ENCODE measurements at places on chromosomes 11 and 22.

GRCh38 chr22:30866811-30867271, 101.7 kb downstream of the MORC2 start:
- DNase-seq = no peak

DNA sequence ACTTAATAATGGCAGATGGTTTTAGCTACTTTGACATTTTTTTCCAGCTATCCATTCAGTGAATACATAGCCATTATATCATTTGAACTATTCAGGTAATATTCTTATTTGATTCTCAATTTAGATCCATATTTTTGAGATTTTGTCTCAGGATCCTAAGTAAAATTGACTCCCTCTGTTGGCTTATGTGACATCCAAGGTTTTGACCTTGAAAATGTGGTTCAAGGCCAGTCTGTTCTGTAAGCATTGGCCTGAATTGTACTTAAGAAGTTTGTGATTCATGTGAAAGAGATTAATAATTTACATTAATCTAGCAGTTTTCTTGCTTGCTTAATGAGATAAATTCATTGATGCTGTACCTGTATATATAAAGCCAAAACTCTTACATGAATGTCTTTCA, 1.6 kb upstream of the SLC17A6 start:
- DNase-seq = no peak

- no peak for DNase-seq
Observed at GRCh38 chr22:48439560-48440135, 1388.0 kb downstream of the BRD1 start.

DNA sequence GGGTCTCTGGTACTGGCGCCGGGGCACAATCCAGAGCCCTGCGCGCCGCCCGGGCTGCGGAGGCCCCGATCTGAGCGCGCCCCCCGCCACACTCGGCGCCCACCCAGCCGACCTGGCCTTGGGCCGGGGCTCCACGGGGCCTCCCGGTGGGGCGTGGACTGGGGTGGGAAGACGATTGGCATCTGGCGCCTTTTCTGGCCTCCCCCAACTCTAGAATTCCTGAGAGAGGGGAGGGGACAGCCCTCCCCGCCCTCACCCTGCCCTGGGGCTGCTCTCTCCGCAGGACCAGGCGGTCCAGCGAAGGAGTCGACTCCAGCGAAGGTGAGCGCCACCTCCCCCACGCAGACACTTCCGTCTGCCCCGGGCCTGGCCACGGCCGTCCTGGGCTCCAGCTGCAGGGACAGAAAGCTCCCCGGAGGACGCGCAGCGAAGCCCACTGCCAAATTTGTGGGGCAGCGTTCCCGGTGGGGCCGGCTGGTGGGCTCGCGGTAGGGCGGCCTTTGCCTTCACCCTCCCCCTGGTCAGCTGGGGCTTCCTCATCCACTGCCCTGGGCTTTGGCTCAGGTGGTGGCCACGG, 593 bp downstream of the SSH3 start:
- DNase-seq = no peak

GRCh38 chr11:59271811-59272327, 59.1 kb upstream of the MPEG1 start:
- no peak for DNase-seq

DNA sequence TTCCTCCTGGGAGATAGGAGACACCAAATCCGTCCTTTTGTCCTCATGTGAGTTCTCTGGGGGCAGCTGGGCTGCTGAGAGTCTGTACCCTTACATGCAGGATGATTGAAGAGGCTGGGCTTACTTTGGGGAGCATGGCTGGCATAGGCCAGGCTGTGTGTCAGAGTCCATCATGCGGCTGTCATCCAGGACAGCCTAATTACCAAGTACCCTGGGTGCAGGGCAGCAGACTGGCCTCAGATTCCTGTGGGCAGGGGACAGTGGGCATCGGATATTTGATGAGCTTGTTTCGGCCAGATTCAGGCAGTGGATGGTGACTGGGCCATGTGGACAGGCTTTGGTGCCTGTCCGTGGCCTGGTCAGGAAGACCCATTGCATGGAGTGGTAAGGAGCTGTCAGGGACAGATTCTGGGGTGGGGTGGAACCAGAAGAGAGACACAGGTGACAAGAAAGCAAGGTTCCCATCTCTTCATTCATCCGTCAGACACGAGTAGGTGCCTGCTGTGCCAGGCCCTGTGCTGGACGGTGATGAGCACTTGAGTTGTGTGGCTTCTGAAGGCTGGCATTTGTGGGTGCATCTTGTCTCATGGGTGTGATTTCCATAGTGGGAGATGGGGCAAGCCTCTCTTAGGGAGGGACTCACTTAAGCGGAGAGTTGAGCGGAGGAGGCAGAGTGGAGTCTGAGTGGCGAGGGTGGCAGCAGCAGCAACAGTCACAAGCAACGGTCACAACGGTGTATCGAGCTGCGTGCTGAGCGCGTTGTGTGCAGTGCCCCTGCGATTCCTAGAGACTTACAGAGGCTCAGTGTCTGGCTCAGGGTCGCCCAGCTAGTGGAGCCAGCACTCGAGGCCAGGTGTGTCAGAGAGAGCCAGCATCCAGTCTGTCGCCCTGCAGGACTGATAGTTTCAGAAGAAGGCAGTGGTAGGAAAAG, 48.7 kb downstream of the TBC1D22A start:
- no peak for DNase-seq

Measured in NCI-H1105 treated with DMSO at 0.1 percent for 48 hours (cell line).